Left cardiac atrium (tissue), 4 donors: ENCODE measurements at places on chromosomes 1 and 21. TPM values are rescaled to one million over a fixed set of nuclear protein-coding genes. Genes with fewer than 3 reads are reported as not detected.

The PLPP3 gene
- total RNA-seq: 115 TPM

The PLA2G2C gene
- total RNA-seq: not detected

The TMEM79 gene
- 2.3 TPM for total RNA-seq

GRCh38 chr1:75672528-75673393 is 51.7 kb upstream of the ACADM start:
- no peak for DNase-seq

The NIPAL3 gene
- 20.4 TPM for total RNA-seq

DNA sequence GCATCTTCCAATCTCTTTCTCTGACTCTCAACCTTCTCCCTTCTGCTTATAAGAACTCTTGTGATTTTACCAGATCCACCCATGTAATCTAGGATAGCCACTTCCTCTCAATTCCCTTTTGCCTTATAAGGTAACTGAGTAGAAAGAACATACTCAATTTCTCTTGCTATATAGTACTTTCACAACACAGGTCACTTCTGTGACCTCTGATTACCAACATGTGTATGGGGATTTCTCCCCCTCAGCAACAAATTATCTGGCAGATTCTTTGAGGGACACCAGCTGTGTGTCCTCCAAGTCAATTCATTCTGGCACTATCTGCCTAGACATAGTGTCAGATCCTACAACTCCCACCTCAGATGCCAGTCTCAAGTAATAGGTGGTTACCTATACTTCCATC is 62.5 kb downstream of the IL23R start:
- no peak for DNase-seq

The JAM2 gene
- total RNA-seq: 41.8 TPM

The RNF207 gene
- 35.8 TPM for total RNA-seq

DNA sequence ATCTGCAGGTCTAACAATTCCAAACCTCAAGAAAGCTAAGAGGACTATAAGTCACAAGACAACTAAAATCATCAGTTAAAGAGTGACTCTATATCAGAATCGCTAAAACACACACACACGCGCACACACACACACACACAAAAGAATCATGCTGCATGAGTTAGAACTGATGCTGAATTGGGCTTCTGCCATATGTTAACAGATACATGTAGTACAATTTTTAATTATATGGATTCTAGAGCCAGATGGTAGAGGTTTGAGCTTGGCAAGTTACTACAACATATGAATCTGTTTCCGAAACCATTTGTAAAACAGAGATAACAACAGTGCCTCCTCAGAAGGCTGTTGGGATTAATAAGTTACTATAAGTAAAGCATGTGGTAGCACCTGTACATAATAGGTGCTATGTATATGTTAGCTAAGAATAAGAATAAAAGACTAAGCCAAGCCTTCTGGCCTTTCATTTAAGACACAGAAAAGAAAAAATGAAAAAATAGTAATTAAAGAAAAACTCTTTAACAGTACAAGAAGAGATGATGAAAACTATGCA is 17.9 kb downstream of the EPRS1 start:
- no peak for DNase-seq

- no peak for DNase-seq
These were observed 46.2 kb downstream of the ZNF648 start for GRCh38 chr1:182015360-182015759.

DNA sequence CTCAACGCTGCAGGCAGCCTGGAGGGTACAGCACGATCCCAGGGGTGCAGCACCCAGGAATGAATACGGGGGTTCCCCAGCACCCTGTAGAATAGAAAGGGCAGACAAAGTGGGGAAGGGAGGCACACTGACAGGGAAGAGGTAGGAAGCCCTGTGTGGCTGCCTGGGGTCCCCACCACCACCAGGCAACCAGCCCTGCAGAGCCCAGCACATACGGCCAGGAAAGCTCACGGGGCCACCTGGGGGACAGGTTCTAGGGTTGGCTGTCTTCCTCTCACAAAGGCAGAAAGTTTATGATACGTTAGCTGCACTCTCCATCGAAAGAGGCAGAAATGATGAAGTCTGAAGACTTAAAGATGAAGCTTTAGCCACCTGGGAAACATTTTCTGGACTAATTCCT is 52.5 kb downstream of the ARHGEF16 start:
- DNase-seq: no peak

DNA sequence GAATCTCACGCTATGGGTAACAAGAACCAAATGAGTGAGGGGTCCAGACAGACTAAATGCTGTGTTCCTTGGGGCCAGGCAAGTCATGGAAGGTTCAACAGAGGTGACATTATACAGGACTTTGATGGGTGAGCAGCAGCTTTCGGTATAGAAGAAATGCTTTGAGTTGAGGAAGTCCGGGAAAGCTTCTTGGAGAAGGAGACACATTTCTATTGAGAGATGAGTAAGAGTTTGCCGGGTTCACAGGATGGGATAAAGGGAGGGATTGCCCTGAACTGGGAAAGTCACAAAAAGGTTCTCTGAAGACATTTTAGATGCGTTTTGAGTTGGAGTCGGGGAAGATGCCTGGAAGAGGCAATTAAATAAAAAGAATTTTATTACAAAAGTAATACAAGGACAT is 580 bp upstream of the AZIN2 start:
- DNase-seq: no peak

The WDR47 gene
- 14.8 TPM for total RNA-seq

DNA sequence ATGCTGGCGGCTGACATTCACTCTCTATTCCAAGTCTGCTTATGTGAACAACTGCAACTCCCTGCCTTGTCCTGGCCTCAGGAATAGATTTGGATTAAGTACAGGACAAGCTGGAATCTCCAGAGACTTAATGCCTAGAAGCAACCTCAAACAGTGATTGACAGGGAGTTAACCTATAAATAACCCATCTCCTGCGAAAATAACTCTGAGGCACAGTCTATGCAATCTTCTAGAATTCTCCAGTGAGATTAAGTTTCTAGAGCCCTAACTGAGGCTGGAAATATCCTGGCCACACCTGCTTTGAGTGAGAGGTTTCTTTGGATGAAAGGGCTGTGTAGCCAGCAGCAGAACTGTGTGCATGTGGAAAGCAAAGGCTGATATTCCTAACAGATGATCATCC is 25.3 kb upstream of the ATP1A1 start:
- DNase-seq: no peak

DNA sequence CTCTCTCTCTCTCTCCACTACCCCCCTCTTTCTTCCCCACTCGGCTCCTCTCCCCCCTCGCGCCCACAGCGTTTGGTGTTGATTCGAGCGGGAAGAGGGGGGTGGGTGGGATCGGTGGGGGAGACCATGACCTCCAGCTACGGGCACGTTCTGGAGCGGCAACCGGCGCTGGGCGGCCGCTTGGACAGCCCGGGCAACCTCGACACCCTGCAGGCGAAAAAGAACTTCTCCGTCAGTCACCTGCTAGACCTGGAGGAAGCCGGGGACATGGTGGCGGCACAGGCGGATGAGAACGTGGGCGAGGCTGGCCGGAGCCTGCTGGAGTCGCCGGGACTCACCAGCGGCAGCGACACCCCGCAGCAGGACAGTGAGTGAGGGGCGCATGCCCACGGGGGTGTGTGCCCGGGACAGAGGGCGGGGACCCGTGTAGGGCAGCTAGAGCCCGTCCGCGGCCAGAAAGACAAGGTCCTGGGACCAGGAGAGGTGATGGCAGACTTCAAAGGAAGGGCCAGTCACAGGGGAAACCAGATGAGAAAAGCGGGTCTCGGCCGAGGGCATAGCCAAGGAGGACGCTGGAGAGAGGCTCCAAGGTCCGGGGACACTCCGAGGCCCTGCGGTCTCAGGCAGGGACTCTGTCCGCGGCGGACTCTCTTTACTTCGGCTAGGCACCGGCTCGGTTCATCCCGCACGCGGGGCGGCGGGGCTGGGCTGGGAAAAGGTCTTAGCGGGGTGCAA is at the start of gene PRRX1:
PRRX1 (plus strand) TSS at position 39 of the 735 bp plus-strand sequence; CDS start at position 127, 88 bp downstream.
- peak; percentile 33 for DNase-seq

The LAMB3 gene
- 8.4 TPM for total RNA-seq

DNA sequence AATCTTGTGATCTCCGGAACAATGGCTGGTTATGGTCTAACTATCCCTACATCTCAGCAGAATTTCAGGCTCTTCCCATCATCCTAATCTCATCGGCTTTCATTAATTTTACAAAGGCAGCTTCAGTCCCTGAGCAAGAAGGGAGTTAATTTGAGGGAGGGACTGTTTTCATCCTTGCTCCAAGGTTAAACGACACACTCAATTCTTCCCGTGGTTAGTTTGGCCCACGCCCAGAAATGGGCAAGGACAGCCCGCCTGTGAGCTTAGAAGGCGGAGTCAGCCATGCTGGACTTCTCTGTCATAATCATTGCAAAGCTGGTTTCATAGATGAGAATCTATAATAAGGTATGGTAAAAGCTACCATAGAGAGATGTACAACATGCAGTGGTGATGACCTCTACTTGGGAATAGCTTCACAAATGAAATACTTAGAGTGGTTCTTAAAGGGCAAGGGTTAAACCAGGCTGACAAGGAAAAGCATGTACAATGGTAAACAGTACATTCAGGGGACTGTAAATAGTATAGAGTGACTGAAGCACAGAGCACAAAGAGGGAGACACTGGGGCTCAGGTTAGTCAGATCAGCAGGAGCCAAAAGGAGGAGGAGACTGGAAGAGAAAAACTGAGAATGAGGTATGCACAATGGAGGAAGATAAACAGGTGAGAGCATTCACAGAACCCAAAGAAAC is 108.8 kb downstream of the SMYD3 start:
- no peak for DNase-seq

DNA sequence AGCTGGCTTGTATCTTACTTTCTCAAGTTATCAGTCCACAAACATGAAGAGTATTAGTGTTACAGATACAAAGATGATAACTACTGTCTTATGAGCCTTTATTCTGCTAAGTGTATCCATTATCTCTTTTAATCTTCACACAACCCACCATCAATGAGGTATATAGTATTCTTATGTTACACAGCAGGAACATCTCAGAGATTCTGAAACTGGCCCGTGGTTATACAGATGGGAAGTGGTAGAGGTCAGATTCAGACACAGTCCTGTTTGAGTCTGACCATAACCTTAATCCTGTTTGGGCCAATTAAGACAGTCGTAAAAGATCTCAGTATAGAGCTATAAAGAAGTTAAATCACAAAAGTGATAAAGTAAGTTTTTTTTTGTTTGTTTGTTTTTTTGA is 5.1 kb upstream of the TMEM269 start:
- DNase-seq: no peak

- DNase-seq: no peak
These were observed 10.2 kb downstream of the EEIG2 start for GRCh38 chr1:108570128-108570527.

DNA sequence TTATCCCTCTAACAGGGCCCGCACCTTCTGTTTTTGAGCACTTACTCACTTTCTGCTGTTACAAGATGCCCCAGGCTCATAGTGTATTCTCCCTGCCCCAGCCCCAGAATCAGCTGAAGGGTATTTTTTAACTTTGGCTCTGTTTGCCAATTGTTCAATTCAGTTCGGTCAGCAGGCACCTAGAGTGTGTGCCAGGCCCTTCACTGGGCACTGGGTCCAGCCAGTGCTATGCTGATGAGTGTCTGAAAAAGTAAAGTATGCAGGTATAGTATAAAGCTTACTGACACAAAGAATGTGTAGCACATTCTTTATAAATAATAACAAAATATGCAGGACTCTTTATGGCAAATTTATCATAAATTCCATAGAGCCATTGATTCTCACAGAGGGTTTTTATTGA is 35.0 kb downstream of the FHAD1 start:
- no peak for DNase-seq

DNA sequence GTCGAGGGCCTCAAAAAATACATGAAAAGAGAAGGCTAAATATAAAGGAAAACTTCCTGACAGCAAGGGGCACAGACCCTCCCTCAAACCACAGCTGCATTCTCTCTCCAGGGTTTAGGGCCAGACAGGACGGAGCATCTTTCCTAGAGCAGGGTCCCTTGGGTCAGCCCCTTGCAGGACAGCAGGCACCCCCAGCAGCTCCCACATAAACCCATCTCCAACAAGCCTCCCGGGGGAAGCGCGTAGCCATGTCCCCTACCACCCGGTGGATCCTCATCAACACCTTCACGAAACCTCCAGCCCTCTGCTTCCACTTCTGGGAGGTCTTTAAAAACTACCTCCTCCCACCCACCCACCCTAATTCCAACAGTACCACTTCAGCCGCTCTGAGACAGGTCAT is 59.5 kb downstream of the CD46 start:
- no peak for DNase-seq

The ZNF593OS gene
- total RNA-seq: not detected

The BRINP3 gene
- 1.3 TPM for total RNA-seq

DNA sequence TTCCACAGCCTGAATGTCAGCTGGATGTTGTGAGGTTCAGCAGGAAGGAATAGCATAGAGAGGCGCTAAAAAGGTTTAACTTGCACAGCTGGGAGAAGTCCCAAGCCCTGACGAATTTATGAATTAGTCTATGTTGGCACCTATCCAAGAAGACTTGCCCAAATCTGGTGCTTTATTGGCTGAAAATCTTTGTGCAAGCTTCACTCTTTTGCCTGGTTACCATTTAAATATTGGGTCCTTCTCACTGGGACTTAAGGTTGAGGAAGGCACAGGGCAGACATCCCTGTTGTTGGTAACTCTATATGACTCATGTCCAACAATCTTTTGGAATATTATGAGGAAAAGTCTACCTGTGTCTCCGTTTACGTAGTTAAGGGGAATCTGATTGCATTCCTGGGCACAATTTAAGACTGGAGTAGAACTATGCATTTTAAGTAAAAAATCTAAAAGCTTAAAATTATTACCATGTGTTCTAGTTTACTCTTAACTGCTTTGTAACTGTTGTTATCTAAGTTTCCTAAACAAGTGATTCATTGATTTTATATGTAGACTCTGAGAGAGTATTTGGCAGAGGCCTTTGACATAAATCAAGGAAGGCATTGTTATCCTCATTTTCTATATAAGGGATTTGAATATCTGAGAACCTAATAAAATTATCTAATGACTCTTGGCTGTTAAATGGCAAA is 181.7 kb upstream of the DPYD start:
- DNase-seq: no peak

DNA sequence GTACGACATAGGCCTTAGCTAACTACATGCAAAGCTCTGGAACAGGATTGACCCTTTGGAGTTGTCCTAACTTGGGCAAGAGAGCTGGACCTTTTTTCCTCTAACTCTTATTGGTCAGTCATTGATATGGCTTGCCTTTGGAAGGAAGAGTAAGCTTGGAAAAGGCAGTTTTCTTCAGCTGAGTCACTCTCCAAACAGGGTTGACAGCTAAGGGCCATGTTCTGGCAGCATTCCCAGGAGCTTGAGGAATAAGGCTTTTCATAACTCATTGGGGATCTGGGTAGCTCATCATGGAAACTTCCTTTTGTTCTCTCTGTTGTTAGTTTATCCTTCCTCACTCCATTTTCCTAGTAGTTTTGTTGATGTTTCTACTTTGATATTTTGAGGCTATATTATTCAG is 14.5 kb upstream of the ERRFI1 start:
- peak; percentile 83 for DNase-seq
